ENCODE measurements at places on chromosomes 1 and 21.

DNA sequence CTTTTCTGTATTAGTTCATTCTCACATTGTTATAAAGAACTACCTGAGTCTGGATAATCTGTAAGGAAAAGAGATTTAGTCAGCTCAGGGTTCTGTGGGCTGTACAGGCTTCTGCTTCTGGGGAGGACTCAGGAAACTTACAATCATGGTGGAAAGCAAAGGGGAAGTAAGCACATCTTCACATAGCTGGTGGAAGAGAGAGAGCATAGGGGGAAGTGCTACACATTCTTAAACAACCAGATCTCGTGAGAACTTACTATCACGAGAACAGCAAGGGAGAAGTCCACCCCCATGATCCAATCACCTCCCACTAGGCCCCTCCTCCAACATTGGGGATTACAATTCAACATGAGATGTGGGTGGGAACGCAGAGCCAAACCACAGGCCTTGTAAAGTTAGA is 37.9 kb upstream of the AHCTF1 start:
- no peak for DNase-seq

- DNase-seq = no peak
Observed at GRCh38 chr1:203104789-203105390, 19.1 kb upstream of the MYOG start.

GRCh38 chr1:95068956-95069709 is 3.6 kb downstream of the ALG14 start:
- no peak for DNase-seq

DNA sequence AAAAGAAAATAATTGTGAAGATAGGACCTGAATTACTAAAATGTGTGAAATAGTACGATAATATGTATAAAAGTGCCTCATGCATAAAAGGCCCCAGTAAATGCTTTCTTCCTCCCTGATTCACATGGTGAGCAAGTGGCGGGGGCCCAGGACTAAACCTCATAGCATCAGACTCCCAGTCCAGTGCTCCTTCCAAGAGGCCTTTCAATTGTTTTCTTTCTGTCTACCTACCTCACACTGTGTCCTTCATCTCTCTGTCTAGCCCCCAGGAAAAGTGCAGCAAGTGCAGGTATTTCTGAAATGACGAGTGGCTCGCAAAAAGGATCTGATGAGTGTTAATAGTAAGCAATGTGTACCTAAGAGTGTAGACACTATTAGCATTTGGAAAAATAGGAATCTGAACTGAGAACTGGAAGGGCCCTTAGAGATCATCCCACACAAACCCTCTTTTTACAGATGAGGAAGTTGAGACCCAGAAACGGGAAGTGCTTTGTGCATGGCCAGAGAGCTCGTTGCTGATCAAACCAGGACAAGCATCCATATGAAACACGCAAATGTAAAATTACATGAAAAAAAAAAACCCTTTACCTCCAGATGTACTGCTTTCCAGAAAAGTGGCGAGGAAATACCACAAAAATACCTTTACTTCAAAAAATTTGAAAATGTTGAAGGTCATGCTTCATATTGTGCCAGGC is 118.2 kb upstream of the HOOK1 start:
- no peak for DNase-seq

DNA sequence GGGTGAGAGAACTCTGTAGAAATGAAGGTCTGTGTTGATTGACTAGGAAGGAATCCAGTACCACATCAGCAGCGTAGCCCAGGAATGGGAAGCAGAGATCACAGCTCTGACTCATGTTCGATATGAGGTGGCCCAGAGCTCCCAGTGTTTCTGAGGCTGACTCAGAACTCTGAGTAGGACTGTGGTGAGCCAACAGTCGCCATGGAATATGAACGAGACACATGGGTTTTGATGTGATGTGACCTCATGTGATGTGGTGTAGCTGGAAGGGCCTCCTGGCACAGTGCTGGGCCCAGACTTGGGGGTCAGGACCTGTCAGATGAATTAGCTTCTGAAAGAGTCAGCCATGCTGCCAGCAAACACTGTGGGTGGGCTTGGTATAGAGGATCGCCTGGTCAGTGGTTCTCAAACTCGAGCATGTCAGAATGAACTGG is 237.0 kb downstream of the MRPL39 start:
- peak; percentile 91 for DNase-seq

DNA sequence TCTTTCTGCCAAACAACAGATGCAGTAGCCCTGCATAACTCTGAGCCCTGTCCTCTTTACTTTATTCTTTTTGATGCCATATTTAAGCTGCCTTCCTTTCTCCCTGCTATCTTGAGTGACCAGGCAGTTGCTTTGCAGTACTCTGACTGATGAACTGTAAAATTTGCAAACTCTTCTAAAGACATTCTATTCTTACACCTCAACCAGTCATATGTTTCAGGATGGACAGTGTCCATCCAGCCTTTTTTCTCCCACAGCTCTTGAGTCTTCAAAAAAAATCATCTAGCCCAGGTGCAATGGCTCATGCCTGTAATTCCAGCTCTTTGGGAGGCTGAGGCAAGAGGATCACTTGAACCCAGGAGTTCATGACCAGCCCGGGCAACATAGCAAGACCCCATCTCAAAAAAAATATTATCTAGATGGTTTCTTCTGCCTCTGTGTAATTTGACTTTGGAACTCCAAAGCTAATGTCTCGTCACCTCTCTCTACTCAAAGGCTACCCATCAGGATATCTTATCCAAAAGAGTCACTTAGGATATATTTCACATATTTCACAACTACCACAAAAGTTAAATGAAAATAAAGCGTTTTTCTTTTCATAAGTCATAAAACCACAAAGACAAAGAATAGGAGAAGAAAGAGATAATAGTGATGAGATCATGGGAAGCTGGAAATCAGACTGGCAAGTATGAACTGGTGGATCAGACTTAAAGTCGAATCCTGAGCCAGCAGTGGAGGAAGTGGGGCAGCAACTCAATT is 54.6 kb upstream of the IPO9 start:
- DNase-seq = no peak

GRCh38 chr1:38815903-38816627 is 43.5 kb downstream of the RRAGC start:
- DNase-seq = no peak

GRCh38 chr1:224497714-224498573 is 63.3 kb upstream of the WDR26 start:
- DNase-seq = peak; percentile 44

GRCh38 chr21:28509031-28509430 is 483.6 kb downstream of the LTN1 start:
- DNase-seq = no peak

GRCh38 chr1:56216218-56216617 is 363.1 kb downstream of the PLPP3 start:
- DNase-seq = no peak

GRCh38 chr1:36542962-36543515 is 60.3 kb upstream of the CSF3R start:
- no peak for DNase-seq

DNA sequence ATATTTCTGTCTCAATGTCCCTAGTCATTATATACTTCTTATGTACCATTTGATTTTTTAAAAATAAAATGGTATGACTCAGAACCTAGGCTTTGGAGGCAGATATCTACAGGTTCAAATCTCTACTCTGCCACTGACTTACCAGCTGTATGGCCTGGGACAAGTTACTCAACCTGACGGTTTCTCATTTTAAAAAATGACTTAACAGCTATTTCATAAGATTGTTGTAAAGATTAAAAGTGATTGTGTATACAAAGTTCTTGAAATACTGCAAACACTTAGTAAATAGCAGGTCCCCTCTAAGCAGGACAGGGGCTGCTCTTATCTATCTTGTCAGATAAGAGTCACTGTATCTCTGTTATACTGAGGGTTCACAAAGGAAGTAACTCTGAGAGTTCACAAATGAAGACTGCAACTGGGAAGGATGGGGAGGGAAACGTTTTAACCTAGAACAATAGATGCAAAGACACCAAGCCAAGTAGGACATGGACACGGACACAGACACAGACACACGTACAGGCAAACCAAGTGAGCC is 2.6 kb downstream of the BCAR3 start:
- DNase-seq = no peak

- DNase-seq = no peak
Observed at GRCh38 chr1:187696073-187696472, 867.3 kb downstream of the PLA2G4A start.

DNA sequence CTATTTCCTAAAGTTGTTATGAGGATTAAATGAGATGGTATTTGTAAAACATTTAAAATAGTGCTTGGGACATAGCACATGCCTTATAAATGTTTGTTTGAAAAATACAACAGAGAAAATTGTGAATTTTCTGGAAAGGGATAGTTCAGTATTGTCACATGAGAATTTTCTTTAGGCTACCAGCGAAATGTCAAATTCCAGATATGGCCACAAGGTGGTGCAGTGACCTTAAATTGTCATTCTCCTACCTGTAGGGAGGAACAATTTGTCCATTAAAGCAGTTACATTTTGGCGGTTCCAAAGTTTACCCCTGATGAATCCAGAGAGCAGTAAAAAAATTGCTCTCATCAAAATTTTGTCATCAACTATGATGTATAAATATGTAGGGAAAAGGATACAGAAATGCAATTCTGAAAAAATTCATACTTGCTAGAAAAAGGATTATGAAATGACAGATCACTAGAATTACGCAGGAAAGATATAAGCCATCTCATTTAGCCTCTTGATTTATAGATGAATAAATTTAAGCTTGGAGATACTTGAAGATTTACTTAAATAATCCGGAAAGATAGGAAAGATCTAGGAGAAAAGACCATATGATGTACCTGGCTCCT is 50.2 kb upstream of the TSHB start:
- DNase-seq = peak; percentile 11

GRCh38 chr1:68975212-68975933 is 478.5 kb upstream of the DEPDC1 start:
- DNase-seq = no peak

GRCh38 chr21:29299046-29299915 is 559 bp downstream of the BACH1 start:
- DNase-seq = no peak

DNA sequence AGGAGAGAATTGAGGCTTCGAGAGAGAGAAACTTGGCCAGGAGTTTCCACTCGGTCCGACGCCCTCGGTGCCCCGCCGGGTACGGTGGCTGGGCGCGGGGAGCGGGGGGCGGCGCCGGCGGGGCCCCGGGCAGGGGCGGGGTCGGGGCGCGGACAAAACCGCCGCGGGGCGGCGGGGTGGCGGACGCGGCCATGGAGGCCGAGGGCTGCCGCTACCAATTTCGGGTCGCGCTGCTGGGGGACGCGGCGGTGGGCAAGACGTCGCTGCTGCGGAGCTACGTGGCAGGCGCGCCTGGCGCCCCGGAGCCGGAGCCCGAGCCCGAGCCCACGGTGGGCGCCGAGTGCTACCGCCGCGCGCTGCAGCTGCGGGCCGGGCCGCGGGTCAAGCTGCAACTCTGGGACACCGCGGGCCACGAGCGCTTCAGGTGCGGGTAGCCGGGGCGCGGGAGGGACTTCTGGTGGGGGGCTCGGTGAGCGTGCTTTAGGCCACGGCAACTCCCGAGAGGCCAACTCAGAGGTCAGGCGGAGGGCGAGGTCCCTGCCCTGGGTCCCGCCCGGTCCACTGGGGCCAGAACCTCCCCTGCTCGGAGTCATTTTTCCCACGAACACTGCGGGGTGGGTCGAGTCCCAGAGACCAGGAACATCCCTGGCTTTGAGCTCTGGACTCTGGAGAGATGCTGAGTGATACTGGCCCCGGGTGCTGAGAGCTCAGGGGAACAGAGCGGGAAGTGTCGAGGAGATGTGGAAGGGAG is 431 bp downstream of the RAB42 start:
- no peak for DNase-seq

GRCh38 chr1:243471026-243471685 is 215.3 kb downstream of the SDCCAG8 start:
- DNase-seq = no peak

GRCh38 chr1:94954263-94955220 is 27.6 kb upstream of the CNN3 start:
- no peak for DNase-seq

- no peak for DNase-seq
Observed at GRCh38 chr21:36229181-36229580, 72.6 kb downstream of the DOP1B start.

- DNase-seq = no peak
Observed at GRCh38 chr1:226631229-226632000, 82.9 kb downstream of the STUM start.

- no peak for DNase-seq
Observed at GRCh38 chr1:162666006-162666645, 33.9 kb downstream of the DDR2 start.

- DNase-seq = no peak
Observed at GRCh38 chr21:36288651-36289243, 31.2 kb upstream of the MORC3 start.

GRCh38 chr1:61674221-61674620 is 50.7 kb downstream of the TM2D1 start:
- no peak for DNase-seq

DNA sequence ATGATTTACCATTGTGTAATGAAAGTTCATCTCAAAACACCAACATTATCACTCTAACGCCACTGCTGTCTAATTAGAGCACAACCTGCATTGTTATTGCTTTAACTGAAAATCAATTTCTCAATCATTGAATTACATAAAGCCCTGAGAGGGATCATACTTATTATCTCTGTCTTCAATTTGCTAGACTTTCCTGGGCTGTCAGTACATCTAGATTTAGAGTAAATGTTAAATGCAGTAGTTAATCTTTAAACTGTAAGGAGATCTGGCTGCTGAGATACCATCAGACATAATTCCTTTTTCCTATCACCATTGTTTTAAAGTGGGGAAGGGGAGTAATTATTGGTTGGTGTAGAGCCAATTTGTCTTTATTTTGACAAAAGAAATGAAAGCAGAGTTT is 1995.1 kb downstream of the MRPL39 start:
- DNase-seq = no peak

DNA sequence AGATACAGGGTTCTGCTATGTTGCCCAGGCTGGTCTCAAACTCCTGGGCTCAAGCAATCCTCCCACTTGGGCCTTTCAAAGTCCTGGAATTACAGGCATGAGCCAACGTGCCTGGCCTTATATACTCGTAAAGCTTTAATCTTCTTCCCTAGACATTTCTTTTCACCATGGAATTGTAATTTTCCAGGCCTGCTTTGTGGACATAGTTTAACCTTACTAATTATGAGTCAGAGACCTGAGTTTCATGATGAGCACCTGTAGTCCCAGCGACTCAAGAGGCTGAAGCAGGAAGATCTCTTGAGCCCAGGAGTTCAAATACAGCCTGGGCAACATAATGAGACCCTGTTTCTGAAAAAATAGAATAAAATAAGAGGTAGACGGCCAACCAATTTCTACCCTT is 12.3 kb downstream of the PATJ start:
- DNase-seq = no peak

- no peak for DNase-seq
Observed at GRCh38 chr1:178399177-178399728, 97.5 kb downstream of the CLEC20A start.

- no peak for DNase-seq
Observed at GRCh38 chr21:45248893-45249381, 38.8 kb downstream of the POFUT2 start.

DNA sequence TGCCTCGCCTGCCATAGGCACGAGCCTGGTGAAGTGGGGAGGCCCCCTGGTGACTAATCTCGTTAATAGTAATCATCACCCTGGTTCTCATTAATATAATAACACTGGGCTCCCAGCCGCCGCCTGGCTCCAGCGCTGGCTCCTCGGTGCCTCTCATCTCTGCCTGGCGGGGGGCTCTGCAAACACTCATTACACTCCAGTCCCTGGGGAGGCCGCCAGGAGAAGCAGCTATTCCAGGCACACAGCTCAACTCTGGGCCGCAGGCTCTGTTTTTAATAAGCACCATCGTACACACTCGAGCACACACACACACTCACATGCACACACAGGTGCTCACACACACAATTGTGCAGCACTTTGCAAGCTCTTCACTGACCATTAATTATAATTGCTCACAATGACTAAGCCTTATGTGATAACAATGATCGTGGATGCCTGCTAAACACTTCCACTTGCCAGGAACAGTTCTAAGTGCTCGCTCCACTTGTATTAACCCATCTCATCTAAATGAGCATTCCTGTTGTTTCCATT is 52.2 kb downstream of the SDC3 start:
- DNase-seq = no peak

Measured in amniotic stem cell (primary cell).